ENCODE measurements at places on chromosomes 11 and 22. TPM values are rescaled to one million over a fixed set of nuclear protein-coding genes. Genes with fewer than 3 reads are reported as not detected.

Gene VPS51
- total RNA-seq: 123 TPM

Gene RIMBP3B
- total RNA-seq: 0.21 TPM

Gene PATE2
- total RNA-seq: not detected

Gene ARHGEF17
- total RNA-seq: 49.2 TPM

Gene PKNOX2
- total RNA-seq: 4.0 TPM

Gene B3GAT1
- total RNA-seq: not detected

Gene GNB1L
- 1.8 TPM for total RNA-seq

Gene KRTAP5-1
- total RNA-seq: not detected

Gene DCDC1
- not detected for total RNA-seq

Gene ASCL2
- total RNA-seq: not detected

Gene CBLIF
- total RNA-seq: not detected

- H3K4me1 ChIP-seq: peaks cover 3% of the 10 kb centered on the region
- DNase-seq: no peak
- H3K27ac ChIP-seq: no peak overlapping the region
- no peak overlapping the region for H3K4me3 ChIP-seq
- peaks cover 4% of the 10 kb centered on the region for H3K27me3 ChIP-seq
- H3K36me3 ChIP-seq: no peaks in the 10 kb centered on the region
Observed at GRCh38 chr22:42300259-42301076, 30.0 kb upstream of the TCF20 start.

- H3K27me3 ChIP-seq: no peaks in the 10 kb centered on the region
- no peak for DNase-seq
- no peak overlapping the region for H3K4me3 ChIP-seq
- no peak overlapping the region for H3K27ac ChIP-seq
- H3K4me1 ChIP-seq: no peaks in the 10 kb centered on the region
Observed at GRCh38 chr11:24872186-24872585, 375.3 kb downstream of the LUZP2 start.

DNA sequence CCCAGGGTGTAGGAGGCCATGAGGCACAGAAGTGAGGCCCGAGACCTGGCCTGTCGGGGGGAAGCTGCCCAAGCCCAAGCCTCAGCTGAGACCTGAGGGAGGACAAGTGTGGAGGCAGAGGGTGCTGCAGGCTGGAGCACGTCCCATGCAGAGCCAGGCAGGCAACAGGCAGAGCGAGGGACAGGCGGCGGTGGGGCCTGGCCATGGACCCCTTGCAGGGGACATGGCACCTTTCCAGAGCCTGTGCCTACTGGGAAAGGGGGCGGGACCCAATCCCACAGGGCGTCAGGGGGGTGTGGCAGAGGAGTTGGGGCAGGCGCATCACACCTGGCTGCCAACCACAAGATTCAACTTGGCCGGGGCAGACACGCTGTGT, 4.3 kb downstream of the TNNI2 start:
- no peak overlapping the region for H3K4me3 ChIP-seq
- DNase-seq: no peak

GRCh38 chr11:59429924-59430516, 3.8 kb upstream of the OR5A2 start:
- DNase-seq: peak; percentile 15
- no peaks in the 10 kb centered on the region for H3K4me1 ChIP-seq
- no peak overlapping the region for H3K27ac ChIP-seq
- no peak overlapping the region for H3K4me3 ChIP-seq
- H3K36me3 ChIP-seq: no peaks in the 10 kb centered on the region
- H3K27me3 ChIP-seq: no peaks in the 10 kb centered on the region

DNA sequence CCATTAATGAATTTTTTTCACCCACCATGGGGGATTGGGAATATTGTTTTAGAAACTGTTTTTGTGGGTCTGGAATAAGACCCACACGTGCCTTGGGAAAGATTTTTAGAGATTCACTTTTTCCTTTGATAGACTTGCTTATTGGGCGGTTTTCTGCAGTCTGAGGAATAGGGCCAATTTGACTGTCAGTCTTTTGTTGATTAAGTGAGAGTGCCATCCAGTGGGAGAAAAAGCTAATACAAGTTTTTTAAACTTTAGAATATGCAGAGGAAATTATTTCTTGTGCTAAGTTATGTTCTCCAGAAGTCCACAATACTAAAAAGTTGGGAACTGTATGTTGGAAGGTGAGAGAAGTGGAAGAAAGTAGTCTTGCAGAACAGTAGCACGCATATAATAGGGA, 56.1 kb downstream of the PRMT3 start:
- no peaks in the 10 kb centered on the region for H3K36me3 ChIP-seq
- H3K4me3 ChIP-seq: no peak overlapping the region
- H3K27me3 ChIP-seq: no peaks in the 10 kb centered on the region
- H3K27ac ChIP-seq: no peak overlapping the region
- DNase-seq: no peak
- no peaks in the 10 kb centered on the region for H3K4me1 ChIP-seq

- no peaks in the 10 kb centered on the region for H3K4me1 ChIP-seq
- H3K27ac ChIP-seq: no peak overlapping the region
- no peak overlapping the region for H3K4me3 ChIP-seq
- H3K27me3 ChIP-seq: no peaks in the 10 kb centered on the region
- peaks cover 26% of the 10 kb centered on the region for H3K36me3 ChIP-seq
Observed at GRCh38 chr22:25883482-25884033, 141.6 kb downstream of the MYO18B start.

GRCh38 chr11:83682611-83682973, 396.4 kb upstream of the CCDC90B start:
- no peak overlapping the region for H3K27ac ChIP-seq
- DNase-seq: no peak
- no peak overlapping the region for H3K4me3 ChIP-seq
- H3K27me3 ChIP-seq: no peaks in the 10 kb centered on the region
- no peaks in the 10 kb centered on the region for H3K4me1 ChIP-seq
- H3K36me3 ChIP-seq: no peaks in the 10 kb centered on the region

DNA sequence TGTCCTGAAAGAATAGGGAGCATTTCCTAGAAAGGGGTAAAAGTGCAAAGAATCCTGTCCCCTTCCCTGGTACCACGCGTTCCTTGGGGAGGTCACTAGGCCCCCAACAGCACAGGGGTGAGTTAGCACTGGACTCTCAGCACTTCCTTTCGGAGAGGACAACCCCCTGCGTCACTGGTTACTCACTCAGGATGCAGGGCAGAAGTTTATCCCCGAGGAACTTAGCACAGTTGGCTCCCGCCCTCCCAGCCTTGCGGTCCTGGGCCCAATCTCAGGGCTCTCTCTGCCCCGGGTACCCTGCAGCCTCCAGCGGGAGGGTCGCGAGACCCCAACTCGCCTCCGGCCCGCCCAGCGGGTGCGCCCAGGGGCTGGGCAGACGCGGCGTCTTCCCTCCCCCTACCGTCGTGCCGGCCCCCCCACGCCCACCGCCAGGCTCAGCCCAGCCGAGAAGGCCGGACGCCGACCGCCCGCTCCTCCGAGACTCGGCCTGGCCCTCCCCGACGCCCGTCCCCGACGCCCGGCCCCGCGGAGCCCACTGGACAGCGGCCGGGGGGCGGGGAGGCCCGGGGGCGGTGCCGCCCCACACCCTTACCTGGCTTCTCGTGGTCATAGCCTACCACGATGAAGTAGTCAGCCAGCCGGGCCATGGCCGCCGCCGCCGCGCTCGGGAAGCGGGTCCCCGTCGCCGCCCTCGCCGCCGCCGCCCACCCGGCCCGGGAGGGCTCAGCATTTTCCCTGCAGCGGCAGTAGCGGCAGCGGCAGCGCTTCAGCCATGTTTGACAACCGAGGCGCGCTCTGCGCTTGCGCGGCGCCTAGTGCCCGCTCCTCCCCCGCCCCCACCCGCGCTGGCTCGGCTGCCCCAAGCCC, at the start of gene SBF2:
Gene SBF2, minus strand, starts transcription at position 797 of the 867 bp plus-strand sequence. Its CDS starts 150 bp downstream, at position 647.
- H3K27ac ChIP-seq: peak within 1 kb of the TSS; percentile 99
- peak; percentile 87 for DNase-seq
- no peaks in the 10 kb centered on the region for H3K27me3 ChIP-seq

GRCh38 chr11:88511006-88511405, 173.5 kb upstream of the CTSC start:
- no peak overlapping the region for H3K27ac ChIP-seq
- peaks cover 7% of the 10 kb centered on the region for H3K4me1 ChIP-seq
- no peak overlapping the region for H3K4me3 ChIP-seq
- H3K27me3 ChIP-seq: peaks cover 52% of the 10 kb centered on the region

GRCh38 chr11:119584193-119585042, 144.6 kb downstream of the NECTIN1 start:
- H3K27ac ChIP-seq: no peak overlapping the region
- DNase-seq: peak; percentile 28
- peak overlapping the region; percentile 53 for H3K4me3 ChIP-seq

DNA sequence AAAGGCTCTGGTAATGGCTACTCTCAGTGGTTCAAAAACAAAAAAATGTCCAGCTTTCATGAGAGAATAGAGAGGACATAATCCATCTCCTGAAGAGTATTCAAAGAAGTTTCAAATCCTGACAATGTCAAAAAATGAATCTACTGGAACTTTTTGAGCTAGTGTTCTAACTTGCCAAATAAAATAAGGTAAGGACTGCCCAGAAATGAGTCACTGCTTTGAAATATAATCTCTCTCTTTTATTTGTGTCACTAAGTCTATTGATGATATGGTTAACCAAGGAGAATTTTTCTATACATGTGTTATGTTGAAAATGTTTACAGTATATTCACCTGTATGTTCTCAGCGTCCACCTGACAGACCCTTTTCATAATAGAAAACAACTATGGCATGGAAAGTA, 3.4 kb downstream of the GUCY1A2 start:
- peaks cover 5% of the 10 kb centered on the region for H3K4me1 ChIP-seq
- H3K4me3 ChIP-seq: peak overlapping the region; percentile 49
- DNase-seq: no peak
- no peak overlapping the region for H3K27ac ChIP-seq

DNA sequence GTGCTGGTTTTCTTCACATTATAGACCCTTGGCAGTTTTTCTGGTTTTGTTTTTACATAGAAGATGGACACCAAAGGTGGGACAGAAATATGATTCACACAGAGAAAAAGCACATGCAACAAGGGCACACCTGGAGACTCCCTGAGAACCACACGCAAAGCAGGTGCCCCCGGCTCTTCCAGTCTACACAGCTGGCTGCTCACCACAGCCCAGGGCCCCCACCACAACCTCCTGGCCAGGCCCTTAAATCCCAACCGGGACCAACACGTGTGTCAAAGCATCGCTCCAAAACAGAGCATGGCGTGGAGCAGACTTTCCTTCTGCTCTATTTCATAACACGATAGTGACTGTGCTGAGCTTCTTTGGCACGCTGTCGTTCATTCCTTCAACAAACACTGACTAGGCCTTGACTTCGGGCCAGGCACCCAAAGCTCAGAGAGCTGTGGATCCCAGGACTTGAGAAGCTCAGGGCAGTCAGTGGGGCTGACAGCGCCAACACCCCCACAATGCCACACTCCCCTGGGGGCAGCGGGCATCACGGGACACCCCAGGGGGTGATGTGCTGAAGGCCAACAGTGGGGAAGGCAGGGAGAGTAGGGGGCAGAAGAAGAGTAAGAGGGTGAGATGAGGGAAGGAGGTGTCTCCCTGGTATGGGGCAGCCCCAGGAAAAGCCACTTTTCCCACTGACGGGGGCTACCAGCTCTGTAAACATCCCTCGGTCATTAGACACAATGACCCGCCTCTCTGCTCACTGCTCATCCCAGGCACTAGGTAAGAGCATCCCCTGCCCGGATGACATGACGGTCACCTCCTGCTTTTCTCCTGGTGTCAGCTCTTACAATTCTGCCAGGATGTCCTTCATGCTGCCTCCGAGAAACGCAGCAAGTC, 26.0 kb downstream of the CELSR1 start:
- H3K36me3 ChIP-seq: no peaks in the 10 kb centered on the region
- H3K27ac ChIP-seq: no peak overlapping the region
- no peak overlapping the region for H3K4me3 ChIP-seq
- DNase-seq: no peak

DNA sequence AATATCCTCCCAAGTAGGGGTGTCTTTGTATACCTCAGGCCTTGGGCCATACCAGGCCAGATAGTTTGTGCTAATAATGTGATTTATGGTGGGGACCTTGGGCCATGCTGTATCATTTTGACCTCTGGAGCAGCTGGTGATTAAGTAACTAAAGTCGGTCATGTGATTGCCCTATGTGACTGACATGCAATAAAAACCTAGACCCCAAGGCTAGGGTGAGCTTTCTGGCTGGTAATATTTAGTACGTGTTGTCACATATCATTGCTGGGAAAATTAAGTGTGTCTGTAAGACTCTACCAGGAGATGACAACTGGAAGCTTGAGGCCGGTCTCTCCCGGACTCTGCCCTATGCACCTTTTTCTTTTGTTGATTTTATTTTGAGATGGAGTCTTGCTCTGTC, 12.6 kb upstream of the TFIP11 start:
- no peaks in the 10 kb centered on the region for H3K27me3 ChIP-seq
- no peak overlapping the region for H3K4me3 ChIP-seq

DNA sequence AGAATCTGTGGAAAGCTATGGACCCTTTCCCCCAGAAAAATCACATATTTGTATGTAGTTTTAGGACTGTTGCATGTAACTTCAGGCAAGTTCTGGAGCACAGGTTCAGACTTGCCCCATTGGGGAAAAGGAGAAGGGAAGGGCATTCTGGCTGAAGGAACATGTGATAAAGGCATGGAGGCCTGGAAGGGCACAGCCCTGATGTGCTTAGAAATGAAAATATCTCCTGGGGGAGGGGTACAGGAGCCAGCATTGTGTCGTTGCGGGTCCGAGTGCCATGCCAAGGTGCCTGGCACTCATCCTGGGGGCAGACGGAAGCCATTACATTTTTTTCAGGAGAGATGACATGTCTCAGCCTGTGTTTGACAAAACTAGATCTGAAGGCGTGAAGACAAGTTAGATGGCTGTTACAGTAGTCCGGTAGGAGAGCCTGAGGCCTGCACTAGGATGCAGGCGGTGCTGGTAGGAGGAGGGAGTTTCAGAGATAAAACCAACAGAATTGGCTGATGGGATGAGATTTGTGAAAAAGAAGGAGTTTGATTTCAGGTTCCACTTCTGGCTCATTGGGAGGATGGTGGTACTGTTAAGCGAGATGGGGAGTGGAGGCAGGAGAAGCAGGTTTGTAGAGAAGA, 96.9 kb downstream of the TEAD1 start:
- H3K4me3 ChIP-seq: no peak overlapping the region
- no peaks in the 10 kb centered on the region for H3K27me3 ChIP-seq
- peaks cover 58% of the 10 kb centered on the region for H3K4me1 ChIP-seq
- no peak overlapping the region for H3K27ac ChIP-seq
- no peak for DNase-seq

DNA sequence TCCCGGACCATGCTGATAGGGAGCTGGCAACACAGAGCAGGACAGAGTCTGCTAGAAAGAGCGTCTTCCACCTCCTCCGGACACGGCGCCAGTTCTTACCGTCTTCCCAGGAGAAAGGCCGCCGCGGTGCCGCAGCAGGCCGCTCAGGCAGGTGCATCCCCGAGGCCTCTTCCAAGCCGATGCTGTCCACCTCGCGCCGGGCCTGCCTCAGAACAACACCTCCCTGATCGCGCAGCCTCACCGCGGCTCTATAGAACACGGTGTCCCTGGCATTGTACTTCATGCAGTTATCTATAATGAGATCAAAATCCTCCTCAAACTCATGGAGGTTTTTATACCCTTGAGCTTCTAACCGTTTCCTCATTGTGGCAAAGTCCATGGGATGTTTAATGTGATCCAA, 30.0 kb downstream of the BRD1 start:
- no peaks in the 10 kb centered on the region for H3K27me3 ChIP-seq
- DNase-seq: no peak
- H3K4me1 ChIP-seq: peaks cover 27% of the 10 kb centered on the region
- H3K4me3 ChIP-seq: no peak overlapping the region
- no peak overlapping the region for H3K27ac ChIP-seq
